ENCODE measurements at places on chromosomes 16 and 17. TPM values are rescaled to one million over a fixed set of nuclear protein-coding genes. Genes with fewer than 3 reads are reported as not detected.

- H3K4me3 ChIP-seq, result no peak overlapping the region
- peak; percentile 74 for DNase-seq
- no peak overlapping the region for H3K27ac ChIP-seq
- peaks cover 7% of the 10 kb centered on the region for H3K36me3 ChIP-seq
- H3K4me1 ChIP-seq, result no peaks in the 10 kb centered on the region
Observed at GRCh38 chr16:67179421-67180080, 4.2 kb downstream of the MATCAP1 start.

Gene HOXB7
- total RNA-seq, result not detected

Gene RAB37
- total RNA-seq, result 9.2 TPM

DNA sequence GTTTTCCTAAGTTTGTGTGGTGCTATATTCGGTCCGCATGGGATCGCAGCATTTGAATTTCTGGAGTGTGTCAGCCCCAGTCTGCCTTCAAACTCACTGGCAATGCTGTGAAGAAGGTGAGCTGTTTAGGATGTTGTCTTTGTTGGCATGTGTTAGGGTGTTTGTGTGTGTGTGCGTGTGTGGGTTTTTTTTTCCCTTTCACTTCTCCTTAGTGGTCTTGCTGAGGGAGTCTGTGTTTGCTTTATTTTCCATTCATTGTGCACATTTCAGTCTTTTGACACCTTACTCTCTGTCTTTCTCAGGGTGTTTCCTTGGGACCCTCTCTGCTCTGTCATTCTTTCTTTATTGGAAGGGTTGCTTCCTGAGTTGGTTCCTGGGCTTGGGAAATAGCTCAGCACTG is 27.7 kb upstream of the RBFOX1 start:
- H3K27me3 ChIP-seq, result peaks cover 74% of the 10 kb centered on the region
- H3K36me3 ChIP-seq, result no peaks in the 10 kb centered on the region
- no peak overlapping the region for H3K27ac ChIP-seq
- H3K4me3 ChIP-seq, result peak overlapping the region; percentile 77
- peaks cover 4% of the 10 kb centered on the region for H3K4me1 ChIP-seq

Gene SLC16A3
- 37.6 TPM for total RNA-seq

DNA sequence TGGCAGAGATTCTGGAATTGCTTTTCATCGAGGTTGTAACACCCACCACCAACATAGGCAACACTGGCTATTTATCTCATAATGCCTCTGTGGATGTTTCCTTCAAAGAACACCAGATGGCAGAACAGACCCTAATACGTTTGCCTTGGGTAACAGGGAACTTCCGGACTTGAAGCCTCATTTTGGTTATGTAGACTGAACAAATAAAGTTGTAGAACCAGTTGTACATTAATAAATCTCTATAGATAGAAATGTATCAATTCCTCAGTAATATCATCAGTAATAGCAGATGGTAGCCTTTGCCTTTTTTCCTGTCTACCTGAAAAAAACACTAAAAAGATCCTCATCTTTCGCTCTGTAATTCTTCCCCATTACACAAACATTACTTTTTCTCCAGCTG is 25.9 kb upstream of the APOH start:
- H3K27me3 ChIP-seq, result no peaks in the 10 kb centered on the region
- H3K36me3 ChIP-seq, result no peaks in the 10 kb centered on the region
- no peaks in the 10 kb centered on the region for H3K4me1 ChIP-seq
- H3K27ac ChIP-seq, result no peak overlapping the region
- no peak overlapping the region for H3K4me3 ChIP-seq

Gene TVP23B
- 28.1 TPM for total RNA-seq

GRCh38 chr16:57041182-57042156 is 50.9 kb upstream of the CPNE2 start:
- H3K4me1 ChIP-seq, result no peaks in the 10 kb centered on the region
- H3K27me3 ChIP-seq, result no peaks in the 10 kb centered on the region
- H3K27ac ChIP-seq, result no peak overlapping the region
- no peak overlapping the region for H3K4me3 ChIP-seq

DNA sequence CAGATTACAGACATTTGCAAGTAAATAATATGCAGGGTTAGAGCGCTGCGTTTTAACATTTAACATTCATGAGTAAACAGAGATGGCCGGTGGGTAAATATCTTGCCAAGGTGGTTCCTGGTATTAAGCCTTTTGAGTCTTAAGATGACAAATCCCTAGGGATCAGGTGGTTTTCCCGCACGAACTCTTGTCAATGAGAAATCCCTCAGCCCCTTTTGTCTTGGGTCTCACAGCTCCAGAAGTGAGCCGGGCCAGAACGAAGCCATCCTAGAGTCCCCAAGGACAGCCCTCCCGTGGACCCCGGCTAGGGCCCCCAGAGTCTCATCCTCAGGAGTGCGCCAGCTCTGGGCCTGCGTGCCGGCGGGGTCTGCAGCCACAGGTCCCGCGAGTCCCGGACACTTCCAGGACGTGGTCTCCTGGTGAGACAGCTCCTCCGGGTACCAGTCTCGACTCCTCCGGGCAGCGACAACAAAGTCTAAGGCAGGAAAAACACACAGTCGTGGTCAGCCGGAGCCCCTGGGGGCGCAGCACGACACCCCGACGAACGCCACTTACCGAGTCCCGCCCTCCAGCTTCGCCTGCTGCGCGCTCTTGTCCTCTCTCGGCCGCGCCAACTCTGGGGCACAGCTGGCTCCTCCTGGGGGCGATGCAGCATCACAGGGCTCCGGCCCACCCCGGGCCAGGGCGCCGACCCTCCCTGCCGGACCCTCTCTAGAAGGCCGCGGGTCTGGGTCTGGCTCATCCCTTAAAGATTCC is 13.3 kb downstream of the MIS12 start:
- no peaks in the 10 kb centered on the region for H3K36me3 ChIP-seq
- H3K4me1 ChIP-seq, result no peaks in the 10 kb centered on the region
- DNase-seq, result peak; percentile 83
- peak overlapping the region; percentile 78 for H3K4me3 ChIP-seq

DNA sequence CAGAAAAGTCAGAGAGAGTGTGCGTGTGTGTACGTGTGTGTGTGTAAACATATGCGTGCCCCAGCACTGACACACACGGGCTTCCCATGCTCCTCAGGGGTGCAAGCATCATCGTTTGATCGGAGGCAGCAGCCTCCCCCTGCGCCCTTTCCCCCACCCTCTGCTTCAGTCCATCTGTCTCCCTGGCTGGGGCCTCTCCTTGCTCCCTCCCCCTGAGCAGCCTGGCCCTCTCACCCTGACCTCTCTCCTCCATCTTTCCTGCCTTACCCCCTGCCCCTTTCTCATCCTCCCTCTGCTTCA is 4.4 kb downstream of the STX1B start:
- H3K4me3 ChIP-seq, result no peak overlapping the region
- no peaks in the 10 kb centered on the region for H3K4me1 ChIP-seq
- peaks cover 3% of the 10 kb centered on the region for H3K27me3 ChIP-seq
- no peaks in the 10 kb centered on the region for H3K36me3 ChIP-seq

DNA sequence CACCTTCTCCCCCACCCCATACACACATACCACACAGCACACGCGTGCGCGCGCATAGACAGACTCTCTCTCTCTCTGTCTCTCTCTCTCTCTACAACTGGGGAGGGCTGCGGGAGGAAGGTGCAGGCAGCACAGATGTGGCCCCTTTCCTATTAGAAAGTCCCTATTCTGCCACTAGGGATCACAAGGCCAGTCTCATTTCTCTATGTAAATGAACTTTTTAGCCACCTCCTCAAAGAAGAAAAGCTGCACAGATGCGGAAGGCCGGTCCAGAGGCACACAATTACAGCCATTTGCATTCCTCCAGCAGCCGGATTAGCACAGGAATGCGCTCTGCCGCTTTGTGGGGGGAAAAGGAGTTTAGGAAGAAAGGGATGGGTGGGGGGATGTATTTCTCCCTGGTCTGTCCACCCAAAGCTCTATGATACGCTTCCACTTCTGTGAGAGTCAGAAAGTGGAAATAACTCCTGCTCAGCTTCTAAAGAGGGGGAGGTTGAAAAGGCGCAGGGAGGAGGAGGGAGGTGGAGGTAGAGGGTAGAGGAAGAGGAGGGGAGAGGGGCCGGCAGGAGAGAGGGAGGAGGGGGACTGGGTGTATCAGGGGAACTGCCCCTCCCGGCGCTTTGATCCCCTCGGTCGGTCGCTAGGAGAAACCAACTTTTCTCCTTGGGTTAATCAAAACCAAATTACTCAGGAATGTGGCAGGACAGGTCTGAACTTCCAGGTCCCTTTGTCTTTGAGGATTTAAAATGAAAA is 11.7 kb downstream of the ZFHX3 start:
- H3K4me3 ChIP-seq, result peak overlapping the region; percentile 9
- DNase-seq, result peak; percentile 82
- H3K27ac ChIP-seq, result peak overlapping the region; percentile 62
- no peaks in the 10 kb centered on the region for H3K36me3 ChIP-seq

DNA sequence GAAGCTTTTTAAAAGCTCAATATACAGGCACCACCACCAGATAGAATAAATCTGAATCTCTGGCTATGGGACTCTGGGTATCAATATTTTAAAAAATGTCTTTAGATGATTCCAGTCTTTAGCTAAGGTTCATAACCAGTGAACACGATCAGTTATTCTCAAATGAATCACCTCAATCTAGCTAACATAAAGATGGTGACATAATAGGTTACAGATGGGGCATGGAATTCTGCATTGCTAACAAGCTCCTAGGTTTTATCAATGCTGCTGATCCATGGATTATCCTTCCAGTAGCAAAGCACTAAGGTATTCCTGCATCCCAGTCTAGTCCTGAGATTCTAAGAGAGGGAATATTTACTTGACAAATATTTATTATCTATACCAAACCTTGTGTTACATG is 415.5 kb upstream of the CDH11 start:
- H3K4me3 ChIP-seq, result no peak overlapping the region
- H3K4me1 ChIP-seq, result no peaks in the 10 kb centered on the region
- DNase-seq, result no peak
- H3K27ac ChIP-seq, result no peak overlapping the region
- H3K27me3 ChIP-seq, result no peaks in the 10 kb centered on the region

DNA sequence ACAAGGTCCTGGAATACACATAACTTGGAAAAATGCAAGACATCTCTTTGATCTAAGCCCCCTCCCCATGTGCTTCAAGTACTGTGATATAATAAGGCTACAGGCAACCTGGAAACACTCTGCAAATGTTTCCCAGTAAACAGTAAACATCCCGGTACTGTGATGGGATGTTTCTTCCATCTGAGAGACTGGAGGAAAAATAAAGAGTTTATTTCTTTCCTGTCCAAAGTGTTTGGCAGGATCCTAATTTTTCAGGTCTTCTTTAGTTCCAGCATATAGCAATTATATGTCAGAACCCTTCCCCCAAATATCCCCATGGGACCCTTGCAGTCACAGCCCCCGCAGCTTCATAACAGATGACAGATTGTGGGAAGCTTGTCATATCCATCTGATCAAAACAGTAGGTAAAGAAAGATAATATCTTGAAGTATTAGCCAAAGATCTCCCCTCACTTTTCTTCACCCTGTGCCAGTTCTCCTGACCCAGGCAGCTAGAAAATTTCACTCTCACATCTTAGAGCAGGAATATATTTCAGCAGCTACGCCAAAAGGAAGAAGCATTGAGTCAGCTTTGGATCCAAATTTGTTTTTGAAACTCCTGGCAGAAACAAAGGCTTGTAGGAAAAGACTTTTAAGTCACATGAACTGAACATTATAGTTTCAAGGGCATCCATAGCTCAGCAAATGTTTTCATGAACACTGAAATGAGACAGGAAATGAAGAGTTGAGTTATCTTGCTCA is 141.3 kb downstream of the HS3ST3A1 start:
- no peak for DNase-seq
- no peak overlapping the region for H3K27ac ChIP-seq
- H3K4me3 ChIP-seq, result no peak overlapping the region
- H3K4me1 ChIP-seq, result no peaks in the 10 kb centered on the region
- no peaks in the 10 kb centered on the region for H3K27me3 ChIP-seq
- H3K36me3 ChIP-seq, result no peaks in the 10 kb centered on the region

Gene LITAFD
- not detected for total RNA-seq
